ENCODE measurements at places on chromosomes 7 and 10.

GRCh38 chr10:102632394-102633111 is 11.7 kb upstream of the TRIM8 start:
- no peak for DNase-seq

GRCh38 chr7:30726296-30727006 is 25.5 kb upstream of the INMT start:
- DNase-seq: no peak

- DNase-seq: no peak
These were observed 77.1 kb downstream of the THSD7A start for GRCh38 chr7:11754933-11755332.

DNA sequence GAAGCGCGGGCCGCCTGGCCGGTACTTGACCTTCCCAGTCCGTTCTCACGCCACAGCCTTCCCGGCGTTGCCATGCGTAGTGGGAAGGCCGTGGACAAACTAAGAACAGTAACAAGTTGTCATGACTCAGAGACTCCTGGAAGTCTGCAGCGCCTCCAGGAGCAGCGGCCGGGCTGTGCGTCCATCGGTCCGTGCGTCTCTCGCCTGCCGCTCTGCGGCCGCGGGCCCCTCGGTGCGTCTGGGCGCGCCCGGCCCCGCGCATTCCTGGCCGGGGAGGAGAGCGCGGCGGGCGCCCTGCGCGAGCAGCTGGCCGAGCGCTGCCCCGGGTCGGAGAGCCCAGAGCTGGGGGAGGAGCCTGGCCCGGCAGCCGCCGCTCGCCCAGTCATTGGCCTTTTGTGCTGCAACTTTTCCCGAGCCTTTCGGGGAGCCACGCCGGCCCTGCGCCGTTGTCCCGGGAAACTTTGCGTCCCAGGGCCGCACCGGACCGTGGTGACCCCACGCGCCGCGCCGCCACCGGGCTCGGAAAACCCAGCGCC is 123.7 kb downstream of the TACC2 start:
- DNase-seq: no peak

DNA sequence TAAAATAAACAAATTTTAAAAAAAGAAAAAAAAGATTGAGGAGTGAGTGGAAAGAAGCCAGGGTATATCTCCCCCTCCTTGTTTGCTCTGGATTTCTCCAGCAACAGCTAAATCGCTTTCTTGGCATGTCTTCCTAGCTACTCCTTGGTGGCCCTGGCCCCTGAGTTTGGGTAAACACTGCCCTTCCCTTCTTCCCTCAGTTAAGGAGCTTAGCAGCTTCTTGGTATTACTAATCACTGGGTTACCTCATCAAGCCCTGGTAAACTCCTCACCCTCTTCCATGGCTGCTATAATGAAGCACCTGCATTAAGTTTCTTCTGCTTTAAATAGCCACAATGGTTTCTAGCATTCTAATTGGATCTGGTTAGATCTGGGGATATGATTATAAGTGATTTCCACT is 269.8 kb downstream of the FZD1 start:
- DNase-seq: no peak

GRCh38 chr10:84798312-84798711 is 469.9 kb downstream of the CCSER2 start:
- no peak for DNase-seq

GRCh38 chr10:79320820-79321493 is 26.3 kb upstream of the PPIF start:
- DNase-seq: no peak

DNA sequence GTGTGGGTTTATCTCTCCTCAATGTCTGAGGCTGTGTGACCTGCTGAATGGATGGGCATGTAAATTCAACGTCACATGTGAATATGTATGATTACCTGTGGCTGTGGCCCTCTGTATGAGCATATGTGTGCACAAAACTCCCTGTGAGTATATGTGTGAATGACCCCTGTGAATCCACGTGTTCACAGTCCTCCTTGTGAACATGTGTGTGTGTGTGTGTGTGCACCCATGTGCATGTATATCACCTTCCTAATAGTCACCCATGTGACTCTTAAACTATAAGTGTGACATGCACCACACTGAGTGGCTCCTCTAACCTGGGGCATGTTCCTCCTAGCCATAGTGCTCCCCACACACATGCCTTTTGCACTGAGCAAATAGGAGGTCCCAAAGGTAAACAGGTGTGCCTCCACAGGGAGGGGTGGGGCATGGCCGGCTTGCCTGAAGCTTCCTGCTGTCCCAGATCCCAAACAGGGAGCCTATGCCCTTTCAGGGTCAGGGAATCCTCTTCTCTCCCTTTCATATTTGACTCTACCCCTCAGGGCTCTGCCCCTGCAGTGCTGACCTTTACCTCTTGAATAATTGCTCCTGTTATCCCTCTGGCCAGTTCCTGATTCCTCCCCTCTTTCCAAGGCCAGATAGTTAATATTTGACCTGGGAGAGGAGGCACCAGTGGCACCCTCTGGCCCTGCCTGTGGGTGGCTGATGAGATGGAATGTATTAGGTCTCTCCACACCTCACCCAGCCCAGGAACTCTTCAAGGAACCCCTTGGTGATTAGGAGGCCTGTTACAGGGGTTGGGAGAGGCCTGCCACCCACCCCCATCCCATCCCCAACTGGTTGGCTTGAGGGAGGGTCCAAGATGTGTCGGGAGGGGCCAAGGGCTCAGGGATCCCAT is 1.9 kb downstream of the SEMA4G start:
- no peak for DNase-seq

GRCh38 chr7:121304102-121304658 is 24.6 kb upstream of the WNT16 start:
- DNase-seq: no peak

DNA sequence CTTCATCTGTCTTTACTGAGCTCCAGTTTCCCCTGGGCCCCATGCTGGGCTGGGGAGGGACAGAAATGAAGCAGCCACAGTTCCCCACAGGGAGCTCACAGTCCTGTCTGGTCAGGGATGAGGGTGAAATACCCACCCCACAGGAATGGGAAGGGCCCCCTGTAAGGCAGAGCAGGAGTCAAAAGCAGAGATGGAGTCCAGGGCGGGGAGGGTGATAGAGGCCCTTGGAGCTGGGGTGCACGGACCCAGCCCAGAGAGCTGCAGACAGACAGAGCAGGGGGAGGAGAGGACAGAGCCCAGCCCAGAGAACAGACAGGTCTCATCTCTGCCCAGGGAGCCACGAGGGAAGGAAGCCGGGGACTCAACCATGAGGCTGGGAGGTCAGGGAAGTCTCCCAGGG is 34.9 kb upstream of the ZNF488 start:
- DNase-seq: no peak

DNA sequence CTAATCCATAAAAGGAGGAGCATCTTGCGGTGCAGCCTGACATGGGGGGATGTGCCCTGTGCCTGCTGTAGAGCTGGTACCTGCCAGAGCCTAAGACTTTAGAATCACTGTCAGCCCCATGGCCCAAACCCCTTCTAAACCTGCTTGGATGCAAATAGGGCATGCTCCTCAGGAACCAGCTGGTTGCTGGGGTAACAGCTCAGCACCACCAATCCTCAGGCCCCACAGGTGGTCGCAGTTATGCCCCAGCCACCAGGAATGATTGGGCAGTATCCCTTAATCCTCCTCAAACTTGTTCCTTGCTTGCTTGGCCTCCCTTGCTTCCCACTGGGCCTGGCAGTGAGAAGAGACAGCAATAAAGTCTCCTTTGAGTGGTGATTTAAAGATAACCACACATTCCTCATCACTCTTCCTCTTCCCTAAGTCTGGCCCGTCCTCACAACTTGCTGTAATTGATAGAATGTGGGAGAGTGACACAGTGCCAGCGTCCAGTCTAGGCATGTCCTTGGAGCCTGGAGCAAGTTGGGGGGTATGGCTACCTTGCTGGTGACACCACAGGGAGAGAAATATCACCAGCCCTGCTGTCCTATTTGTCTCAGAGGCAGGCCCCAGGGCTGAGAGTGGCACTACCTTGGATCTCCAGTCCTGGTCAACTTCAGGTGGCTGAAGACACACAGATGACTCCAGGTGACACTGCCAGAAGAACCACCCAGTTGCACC is 43.0 kb downstream of the VSTM4 start:
- DNase-seq: no peak

Measured in GM19239 (cell line).